ENCODE measurements at places on chromosomes 11 and 22. TPM values are rescaled to one million over a fixed set of nuclear protein-coding genes. Genes with fewer than 3 reads are reported as not detected.

Gene DGCR6L
- 45.5 TPM for total RNA-seq

DNA sequence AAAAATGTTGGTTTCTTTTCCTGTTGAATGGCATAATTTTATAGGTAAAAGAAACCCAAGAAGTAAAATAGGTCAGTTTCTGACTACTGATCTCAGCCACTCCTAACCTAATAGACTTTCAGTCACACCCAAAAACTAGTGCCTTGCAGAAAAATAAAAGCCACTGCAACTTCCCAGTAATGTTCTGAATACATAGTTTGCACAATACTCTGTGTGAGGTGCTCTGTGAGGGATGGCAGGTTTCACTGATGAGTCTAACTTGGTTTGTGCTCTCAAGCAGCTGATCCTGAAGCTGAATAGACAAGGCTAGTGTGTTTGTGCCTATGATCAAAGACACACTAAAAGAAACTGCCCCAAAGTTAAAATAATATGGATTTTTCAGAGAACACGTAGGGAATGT, 758.3 kb downstream of the NELL1 start:
- no peak for DNase-seq

GRCh38 chr22:37496651-37497050, 10.5 kb upstream of the MFNG start:
- DNase-seq = no peak

DNA sequence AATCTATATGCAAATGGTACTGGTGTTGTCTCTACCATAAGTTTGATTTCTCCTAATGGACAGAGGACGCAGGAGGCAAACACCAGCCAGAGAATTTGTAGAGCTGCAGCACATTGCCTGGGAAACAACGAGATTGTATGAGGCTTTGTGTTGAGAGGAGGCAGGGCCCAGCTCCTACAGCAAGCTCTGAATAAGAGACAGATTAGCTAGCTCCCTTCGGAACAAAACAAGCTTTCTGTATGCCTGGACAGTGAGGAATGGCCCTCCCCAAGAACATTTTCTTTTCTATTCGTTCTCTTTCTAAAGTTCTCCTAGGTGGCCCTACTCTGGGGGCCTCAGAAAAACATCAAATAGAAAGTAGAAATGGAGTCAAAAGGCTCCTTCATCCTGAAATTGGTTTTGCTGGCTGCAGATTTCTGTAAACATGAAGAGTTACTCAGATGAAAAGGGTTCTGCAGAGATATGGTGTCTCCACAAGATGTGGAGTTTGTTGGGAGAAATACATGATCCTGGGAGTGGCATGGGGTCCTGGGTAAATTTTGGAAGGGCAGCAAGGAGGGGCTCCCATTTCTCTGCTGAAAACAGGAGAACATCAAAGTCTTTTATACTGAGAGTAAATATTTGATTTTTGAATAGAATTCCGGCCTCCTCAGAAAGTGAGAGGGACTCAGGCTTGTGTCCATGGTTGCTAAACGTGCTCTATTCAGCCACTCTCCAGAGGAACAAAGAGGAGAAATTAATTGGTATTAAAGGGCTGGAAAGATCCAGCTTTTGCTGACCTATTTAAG, 6.8 kb upstream of the HEPACAM start:
- DNase-seq = no peak

DNA sequence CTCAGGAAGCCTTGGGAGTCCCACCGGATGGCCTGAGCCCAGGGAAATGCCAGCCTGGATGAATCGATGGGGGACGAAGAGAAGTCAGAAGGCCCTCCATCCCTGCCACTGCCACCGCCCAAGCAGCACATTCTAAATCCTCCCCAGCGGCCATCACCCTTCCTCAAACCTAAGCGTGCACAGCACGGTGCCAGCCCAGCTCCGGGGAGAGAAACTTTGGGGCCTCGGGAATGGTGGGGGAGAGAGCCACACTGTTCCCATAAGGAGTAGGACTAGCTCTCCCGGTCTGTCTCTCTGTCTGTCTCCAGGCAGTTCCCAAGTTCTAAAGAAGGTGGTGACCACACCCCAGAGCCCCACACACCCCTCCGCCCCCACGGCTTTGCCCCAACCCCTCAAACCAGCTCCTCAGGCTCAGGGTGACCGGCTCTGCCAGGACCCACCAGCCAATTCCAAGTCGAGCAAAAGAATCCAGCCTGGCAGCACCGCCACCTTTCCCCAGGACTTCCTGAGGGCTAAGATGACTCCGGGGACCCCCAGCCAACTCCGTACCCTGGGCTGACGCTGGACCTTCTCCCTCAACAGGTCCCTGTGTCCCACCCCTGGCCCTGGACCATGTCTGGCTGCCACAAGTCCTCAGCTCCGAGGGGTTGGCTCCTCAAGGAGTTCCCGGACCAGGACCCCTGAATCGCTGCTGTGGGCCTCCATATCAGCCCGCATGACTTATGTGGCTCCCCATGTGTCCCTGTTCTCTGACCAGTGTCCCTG, 2.7 kb downstream of the AHNAK start:
- DNase-seq = no peak

GRCh38 chr11:68509066-68509465, 48.5 kb downstream of the PPP6R3 start:
- DNase-seq = no peak
